Keratinocyte (primary cell): ENCODE measurements at places on chromosomes 7 and 10.

- no peak for DNase-seq
Measured at GRCh38 chr7:6636741-6637543, at the start of gene ZNF316. Gene ZNF316 (plus strand): TSS chr7:6637318. CDS start chr7:6642410, 5,092 bp downstream.

DNA sequence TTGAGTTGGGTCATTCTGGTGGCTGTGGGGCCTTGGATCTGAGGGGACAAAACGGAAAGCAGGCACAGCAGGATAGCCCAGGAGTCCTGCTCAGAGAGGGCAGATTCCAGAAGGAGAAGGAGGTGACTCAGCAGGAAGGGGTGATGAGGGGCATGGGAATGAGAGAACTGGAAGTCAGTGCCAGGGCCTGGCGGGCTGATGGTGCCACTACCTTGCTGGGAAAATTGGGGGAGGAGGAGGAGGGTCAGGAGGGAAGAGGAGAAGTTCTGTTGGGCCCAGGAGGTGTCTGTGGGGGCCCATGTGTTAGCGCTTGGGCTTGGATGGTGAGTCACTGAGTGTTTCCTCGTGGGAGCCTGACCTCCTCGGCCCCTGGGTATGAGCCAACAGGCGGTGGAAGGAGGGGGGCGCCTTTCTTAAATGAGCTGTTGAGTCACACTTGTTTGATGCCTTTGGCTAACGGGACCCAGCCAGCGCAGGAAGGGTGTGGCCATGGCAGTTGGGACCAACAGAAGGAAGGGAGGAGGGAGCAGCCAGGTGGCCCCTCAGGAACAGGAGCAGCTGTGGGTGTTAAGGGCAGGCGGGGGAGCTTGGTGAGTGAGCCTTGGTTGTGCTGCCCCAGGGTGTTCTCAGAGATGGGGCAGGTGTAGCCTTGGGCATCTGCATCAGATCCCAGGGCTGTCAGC lies 130.0 kb upstream of the BTBD16 start:
- peak; percentile 90 for DNase-seq

GRCh38 chr10:1523221-1523620 lies 214.1 kb downstream of the ADARB2 start:
- DNase-seq = no peak

DNA sequence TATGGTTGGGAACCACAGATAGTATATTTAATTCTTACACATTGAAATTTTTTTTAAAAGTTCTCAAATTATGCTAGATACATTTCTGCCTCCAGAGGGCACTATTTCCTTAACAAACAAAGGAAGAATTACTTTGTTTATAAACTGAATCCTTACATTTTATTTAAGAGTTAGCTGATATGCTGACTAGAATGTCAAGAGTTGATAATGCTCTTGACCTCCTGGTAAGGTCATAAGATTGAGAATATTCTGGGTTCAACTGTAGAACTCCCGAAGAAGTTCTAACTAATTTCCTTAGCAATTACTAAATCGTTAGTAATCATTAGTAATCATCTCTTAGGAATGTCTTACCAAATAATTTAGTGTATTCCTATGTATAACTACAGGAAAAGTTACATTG lies 95.3 kb upstream of the CYP26C1 start:
- DNase-seq = no peak

- no peak for DNase-seq
Measured at GRCh38 chr10:2020836-2021235, 283.5 kb upstream of the ADARB2 start.
